ENCODE measurements at places on chromosomes 1 and 21.
A peak's percentile ranks its signal among the peaks of the same experiment; 100 is the strongest.

DNA sequence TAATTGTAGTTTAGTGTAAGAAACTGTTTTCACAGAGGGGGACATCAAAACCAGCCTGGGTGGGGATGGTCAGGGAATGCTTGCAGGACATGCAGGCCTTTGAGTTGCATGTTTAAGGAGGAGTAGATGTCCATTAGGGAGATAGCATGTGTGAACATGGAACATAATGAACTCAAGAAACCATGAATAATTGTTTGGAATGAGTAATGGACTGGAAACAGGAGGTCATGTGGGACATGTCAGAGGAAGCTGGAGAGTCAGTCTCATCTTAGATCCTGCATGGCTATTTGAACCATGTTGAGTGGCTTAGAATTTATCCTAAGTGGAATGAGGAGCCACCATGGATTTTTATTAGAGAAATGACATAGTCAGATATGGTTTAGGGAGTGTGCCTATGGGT, 86.4 kb downstream of the RPE65 start:
- H3K4me1 ChIP-seq: no peaks in the 10 kb centered on the region
- no peak overlapping the region for H3K27ac ChIP-seq
- H3K4me3 ChIP-seq: no peak overlapping the region
- no peaks in the 10 kb centered on the region for H3K36me3 ChIP-seq

GRCh38 chr1:47388891-47389238, 27.2 kb upstream of the FOXE3 start:
- no peak overlapping the region for H3K4me3 ChIP-seq
- H3K36me3 ChIP-seq: no peaks in the 10 kb centered on the region
- no peaks in the 10 kb centered on the region for H3K27me3 ChIP-seq
- no peak overlapping the region for H3K27ac ChIP-seq

GRCh38 chr21:29316029-29316742, 17.5 kb downstream of the BACH1 start:
- no peak overlapping the region for H3K4me3 ChIP-seq
- no peaks in the 10 kb centered on the region for H3K36me3 ChIP-seq
- no peak for DNase-seq
- no peaks in the 10 kb centered on the region for H3K4me1 ChIP-seq
- no peak overlapping the region for H3K27ac ChIP-seq
- H3K27me3 ChIP-seq: no peaks in the 10 kb centered on the region

DNA sequence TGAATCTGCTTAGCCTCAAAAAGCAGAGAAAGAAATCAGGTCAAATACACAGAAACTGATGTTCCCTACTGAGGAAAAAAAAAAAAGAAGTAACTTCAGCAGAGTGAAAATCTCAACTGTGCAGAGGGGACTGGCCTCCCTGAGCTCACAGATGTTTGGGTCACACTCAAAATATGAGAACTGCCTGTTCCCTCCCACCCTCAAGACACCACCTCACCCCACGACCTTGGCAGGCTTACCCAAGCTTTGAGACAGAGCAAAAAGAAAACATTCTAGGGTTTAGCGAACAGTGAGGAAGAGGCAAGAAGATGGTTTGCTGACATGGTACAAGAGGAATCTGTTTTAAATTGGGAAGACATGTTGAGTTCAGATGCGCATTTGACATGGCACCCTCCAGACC, 48.8 kb downstream of the NID1 start:
- no peak overlapping the region for H3K4me3 ChIP-seq
- no peaks in the 10 kb centered on the region for H3K36me3 ChIP-seq
- peak overlapping the region; percentile 89 for H3K27ac ChIP-seq
- peaks cover 34% of the 10 kb centered on the region for H3K4me1 ChIP-seq
- no peaks in the 10 kb centered on the region for H3K27me3 ChIP-seq

DNA sequence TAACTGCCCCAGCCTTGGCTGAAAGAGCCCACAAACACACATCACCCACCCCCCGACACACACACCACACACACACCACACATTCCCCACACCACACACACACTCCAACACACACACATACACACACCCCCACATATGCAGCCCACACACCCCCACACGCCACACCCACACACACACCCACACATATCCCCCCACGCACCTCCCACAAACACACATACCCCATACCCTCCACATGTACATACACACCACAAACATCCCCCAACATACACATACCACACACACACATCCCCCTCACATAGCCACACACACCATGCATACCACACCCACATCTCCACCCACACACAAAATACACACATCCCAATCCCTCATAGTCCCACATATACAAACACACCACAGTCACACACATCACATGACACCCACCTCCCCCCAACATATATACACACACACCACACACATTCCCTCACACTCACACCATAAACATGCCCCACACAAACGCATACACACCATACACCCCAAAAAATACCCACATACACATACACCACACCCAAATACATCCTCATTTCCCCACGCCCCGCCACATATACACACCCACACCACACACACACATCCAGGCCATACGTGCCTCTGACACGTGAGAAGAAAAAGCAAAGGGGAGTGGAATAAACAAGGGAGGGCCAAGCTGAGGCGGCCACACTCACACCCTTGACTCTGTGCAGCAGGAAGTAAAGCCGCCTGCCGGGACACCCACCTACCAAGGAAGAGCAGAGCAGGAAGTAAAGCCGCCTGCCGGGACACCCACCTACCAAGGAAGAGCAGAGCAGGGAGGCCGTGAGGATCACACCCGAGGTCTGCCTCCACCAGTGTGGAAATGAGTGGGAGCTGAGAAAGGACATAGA, 53.7 kb downstream of the HSF2BP start:
- H3K4me3 ChIP-seq: no peak overlapping the region
- no peaks in the 10 kb centered on the region for H3K27me3 ChIP-seq
- peaks cover 3% of the 10 kb centered on the region for H3K4me1 ChIP-seq
- H3K27ac ChIP-seq: no peak overlapping the region

- DNase-seq: peak; percentile 90
- H3K27me3 ChIP-seq: no peaks in the 10 kb centered on the region
- peak overlapping the region; percentile 96 for H3K27ac ChIP-seq
- peaks cover 46% of the 10 kb centered on the region for H3K4me1 ChIP-seq
- no peaks in the 10 kb centered on the region for H3K36me3 ChIP-seq
These were observed 14.7 kb downstream of the MTHFR start for GRCh38 chr1:11790880-11791715.

DNA sequence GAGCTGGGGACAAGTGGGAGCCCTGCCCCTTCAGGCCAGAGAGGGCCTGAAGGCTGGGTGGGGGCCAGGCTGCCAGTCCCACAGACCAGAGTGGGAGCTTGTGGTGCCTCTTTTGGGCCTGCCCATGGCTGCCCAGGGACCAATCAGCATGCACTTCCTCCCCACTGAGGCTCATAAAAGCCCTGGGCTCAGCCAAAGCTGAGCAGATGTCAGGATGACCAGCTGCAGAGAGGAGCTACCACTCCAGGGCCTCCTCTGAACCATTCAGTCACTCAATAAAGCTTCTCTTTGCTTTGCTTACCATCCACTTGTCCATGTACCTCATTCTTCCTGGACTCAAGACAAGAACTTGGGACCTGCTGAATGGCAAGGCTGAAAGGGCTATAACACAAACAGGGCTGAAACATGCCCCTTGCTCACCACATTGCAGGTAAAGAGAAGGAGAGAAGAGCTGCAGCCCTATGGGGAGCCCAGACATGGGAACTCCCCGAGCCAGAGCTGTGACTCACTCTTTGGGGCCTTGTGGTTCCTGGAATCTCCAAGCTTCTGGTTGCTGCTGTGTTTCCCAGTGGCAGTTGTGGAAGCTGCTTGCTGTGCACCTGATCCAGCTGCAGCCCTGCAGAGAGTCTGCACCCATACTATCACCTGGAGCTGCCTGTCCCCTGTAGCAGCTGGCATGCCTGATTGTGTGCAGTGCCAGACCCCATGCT, 82.0 kb downstream of the OLFML3 start:
- H3K27ac ChIP-seq: no peak overlapping the region
- H3K36me3 ChIP-seq: no peaks in the 10 kb centered on the region
- H3K4me3 ChIP-seq: no peak overlapping the region
- H3K27me3 ChIP-seq: no peaks in the 10 kb centered on the region

DNA sequence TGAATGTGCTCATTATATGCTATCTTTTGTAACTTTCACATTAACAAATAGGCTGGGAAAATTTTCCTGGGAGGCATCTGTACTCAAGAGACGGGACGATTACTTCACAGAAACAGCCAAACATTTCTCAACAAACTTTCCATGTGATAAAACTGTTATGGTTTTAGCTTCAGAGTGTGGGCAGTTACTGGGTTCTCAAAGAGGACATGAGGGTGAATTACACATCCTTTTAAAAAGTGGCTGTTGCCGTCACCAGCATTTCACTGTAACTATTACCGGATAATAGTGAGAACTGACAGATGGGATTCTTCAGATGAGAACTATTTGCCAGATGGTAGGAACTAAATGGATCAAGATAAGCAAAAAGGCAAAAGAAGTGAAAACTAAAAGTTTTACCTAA, 109.1 kb downstream of the APP start:
- peak overlapping the region; percentile 47 for H3K27ac ChIP-seq
- H3K36me3 ChIP-seq: no peaks in the 10 kb centered on the region
- DNase-seq: no peak
